ENCODE measurements at places on chromosomes 1 and 21. TPM values are rescaled to one million over a fixed set of nuclear protein-coding genes. Genes with fewer than 3 reads are reported as not detected.

Gene ANKRD45
- total RNA-seq, result 1.4 TPM

Gene CACNA1E
- total RNA-seq, result 3.2 TPM

Gene GJA8
- not detected for total RNA-seq

Gene PCSK9
- not detected for total RNA-seq

Gene TMEM52
- total RNA-seq, result 0.74 TPM

DNA sequence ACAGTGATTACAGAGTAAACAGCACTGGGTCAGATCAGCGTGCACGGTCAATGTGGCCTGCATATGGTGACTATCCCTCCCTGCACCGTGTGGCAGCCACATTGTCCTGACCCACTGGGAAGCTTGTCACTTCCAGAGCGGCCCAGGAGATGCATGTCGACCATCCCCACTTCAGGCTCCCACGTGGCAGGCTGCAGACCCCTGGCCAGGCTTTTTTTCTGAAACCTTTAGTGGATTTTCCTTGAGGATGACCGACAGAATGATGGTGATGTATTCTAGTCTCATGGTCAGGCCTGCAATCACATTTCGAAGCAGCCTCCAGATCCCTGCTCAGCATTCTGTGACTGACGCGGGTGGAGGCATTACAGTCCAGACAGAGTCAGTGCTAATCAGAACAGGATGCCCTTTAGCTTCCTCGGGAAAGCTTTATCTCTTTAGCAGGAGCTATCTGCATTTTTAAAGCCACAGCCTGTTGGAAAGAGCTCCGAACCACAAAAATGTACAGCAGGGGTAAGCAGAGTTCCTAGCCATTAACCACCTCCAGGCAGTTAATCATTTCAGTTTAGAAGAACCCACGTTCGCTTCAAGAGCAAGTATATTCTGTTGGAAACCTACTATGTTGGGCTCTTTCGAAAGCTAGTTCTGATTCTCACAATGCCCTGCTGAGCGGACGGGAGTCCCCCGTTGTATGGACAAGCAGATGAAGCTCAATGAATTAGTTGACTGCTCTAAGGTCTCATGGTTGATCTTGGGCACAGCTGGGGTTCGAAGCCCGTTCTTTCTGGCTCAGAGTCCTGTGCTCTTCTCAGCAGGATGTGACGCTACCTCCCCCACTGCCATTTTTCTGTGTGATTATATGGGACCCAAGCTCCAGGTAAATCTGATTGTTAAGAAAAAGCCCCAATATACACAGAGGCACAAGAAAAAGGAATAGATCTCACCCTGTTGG, 56.5 kb downstream of the IRF2BP2 start:
- no peak for DNase-seq

DNA sequence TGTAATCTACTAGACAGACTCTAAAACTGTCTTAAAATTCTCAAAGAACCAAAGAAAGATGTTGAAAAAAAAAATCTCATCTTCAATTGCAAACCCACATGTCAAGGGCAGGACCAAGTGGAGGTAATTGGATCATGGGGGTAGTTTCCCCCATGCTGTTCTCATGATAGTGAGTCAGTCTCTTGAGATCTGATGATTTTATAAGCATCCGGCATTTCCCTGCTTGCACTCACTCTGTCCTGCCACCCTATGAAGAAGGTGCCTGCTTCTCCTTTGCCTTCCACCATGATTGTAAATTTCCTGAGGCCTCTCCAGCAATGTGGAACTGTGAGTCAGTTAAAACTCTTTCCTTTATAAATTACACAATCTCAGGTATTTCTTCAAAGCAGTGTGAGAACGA, 257.0 kb downstream of the HHIPL2 start:
- DNase-seq, result no peak

DNA sequence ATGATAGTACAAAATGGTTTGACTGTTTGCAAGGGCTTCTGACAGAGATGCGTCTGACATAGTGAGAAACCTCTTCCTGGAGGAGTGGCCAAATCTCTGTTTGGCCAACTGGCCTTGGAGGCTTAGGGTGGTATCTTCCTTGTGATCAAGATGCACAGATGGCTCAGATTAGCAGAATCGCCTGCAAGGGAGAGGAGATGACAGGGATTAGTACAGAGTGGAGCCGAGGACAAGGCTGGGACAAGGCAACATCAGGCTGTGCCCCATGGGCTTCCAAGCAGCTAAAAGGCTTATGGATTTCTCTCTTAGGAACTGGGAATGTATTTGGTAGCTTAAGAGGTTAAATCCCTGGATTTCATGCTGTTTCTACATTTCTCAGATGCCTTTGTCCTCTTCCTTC, 379.1 kb downstream of the SIPA1L2 start:
- DNase-seq, result no peak

DNA sequence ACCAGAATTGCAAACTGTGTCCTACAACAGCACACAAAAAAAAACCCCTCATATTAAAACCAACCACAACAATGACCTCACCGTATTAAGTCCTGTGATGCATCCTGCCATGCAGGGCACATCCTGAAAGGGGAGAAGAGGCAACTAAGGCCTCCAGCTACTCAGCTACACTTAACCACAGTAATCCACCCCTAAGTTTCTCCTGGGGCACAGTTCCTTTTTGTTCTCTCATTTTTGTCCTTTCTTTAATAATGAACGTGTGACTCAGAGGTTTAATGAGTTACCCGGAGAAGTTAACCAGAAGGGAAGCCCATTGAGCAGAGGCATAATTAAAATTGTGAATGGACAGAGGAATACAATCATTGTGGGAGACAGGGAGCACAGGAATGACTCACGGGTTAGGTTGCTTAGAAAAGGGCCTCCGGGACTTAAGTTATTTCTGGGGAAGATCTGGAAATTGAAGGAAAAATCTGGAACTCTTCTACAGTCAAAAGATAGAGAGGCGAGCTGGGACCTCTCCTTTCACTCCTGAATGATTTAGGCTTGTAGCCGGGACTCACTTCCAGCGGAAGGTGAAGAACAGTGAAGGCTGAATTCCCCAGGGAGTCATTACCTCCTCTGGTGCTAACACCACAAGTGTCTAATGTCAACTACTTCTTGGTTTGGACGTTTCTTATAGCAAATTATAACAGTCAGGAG, 36.9 kb upstream of the HIVEP3 start:
- DNase-seq, result no peak

DNA sequence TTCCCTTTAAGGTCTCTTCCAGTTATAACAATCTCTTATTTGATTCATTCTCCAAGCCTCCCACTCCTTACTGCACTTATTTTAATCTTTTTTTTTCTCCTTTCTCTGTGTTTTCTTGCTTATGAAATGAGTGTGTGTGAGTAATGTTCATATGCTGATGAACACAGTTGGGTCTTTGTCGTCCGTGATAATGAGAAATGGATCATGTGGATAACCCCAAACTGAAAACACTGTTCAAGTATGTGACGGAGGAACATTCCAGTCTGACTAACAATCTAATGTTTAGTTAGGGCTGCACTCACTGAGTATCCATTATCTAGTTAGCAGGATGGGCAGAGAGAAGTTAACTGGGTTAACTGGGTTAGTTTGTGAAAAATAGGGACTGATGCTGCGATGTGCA, 253.1 kb upstream of the DUSP10 start:
- no peak for DNase-seq

All from right cardiac atrium (tissue), 5 donors.